Anterior cingulate cortex (tissue), 58 donors: ENCODE measurements at places on chromosomes 3 and 15.
A peak's percentile ranks its signal among the peaks of the same experiment; 100 is the strongest.

DNA sequence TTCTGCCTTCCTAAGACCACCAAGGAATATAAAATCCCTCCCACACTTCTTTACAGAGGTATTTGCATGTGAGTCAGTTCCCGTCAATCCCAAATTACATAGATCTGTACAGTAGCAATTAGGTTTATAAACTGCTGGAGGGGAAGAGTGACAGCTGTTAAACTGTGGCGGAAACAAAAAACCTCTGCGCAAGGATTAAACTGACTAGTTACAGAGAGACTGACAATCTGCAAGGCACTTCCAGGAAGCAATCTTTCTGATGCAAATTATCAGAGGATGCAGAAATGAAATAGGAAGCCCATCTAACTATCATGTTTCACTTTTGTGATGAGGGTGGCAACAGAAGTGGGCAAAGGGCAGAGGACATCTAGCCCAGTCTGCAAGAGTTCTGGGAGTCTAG lies 150.4 kb downstream of the RTP4 start:
- no peak for DNase-seq

- no peak for DNase-seq
These were observed 940.2 kb downstream of the ROBO1 start for GRCh38 chr3:78827618-78828017.

GRCh38 chr3:149401926-149402310 lies 24.5 kb upstream of the TM4SF1 start:
- no peak for DNase-seq

GRCh38 chr15:97525809-97526208 lies 434.7 kb upstream of the ARRDC4 start:
- no peak for DNase-seq

- DNase-seq: no peak
These were observed 22.5 kb downstream of the RIOX2 start for GRCh38 chr3:97949743-97950142.

- no peak for DNase-seq
These were observed 763 bp downstream of the KBTBD8 start for GRCh38 chr3:66998904-66999235.

DNA sequence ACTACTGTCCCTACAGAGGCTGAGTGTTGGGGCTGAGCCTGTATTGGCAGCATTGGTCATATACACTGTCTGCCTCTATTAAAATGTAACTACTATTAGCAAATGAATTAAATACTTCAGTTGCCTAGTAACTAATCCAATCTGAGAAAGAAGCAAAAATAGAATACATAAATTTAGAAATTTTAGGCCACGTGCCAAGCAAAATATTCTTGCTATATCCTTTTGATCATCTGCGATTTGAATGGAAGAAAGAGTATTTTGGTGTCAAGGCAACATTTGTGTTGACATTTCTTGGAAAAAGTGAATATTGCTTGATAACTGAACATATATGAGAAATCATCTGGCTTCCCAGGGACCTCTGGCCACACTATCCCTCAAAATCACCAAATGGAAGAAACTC lies 148.2 kb upstream of the TOPAZ1 start:
- DNase-seq: no peak

DNA sequence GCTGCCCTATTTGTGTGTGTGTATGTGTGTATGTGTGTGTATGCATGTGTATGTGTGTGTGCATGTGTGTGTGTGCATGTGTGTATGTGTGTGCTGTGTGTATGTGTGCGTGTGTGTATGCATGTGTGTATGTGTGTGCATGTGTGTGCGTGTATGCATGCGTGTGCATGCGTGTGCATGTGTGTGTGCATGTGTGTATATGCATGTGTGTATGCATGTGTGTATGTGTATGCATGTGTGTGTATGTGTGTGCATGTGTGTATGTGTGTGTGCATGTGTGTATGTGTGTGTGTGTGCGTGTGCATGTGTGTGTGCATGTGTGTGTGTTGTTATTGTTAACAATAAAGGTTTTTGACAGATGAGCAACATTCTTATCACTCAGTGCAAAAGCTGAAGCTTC lies 110.8 kb upstream of the HES1 start:
- DNase-seq: no peak

DNA sequence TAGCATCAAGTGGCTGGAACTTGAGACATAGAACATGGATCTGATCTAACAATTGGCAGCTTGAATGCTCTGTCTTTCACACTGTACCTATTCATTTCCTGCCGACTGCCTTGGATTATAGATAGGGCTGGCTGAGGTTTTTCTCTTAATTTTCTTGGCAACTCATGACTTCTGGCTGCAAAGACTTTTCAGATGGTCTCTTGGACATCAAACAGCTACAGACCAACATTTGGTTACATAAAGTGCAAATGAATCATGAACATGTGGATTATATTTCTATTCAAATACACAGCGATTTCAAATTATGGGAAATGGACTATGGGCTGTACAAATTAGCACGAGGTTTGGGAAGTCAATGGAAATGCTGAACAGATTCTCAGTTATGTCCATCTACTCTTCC lies 26.2 kb upstream of the IL16 start:
- DNase-seq: no peak

- DNase-seq: no peak
These were observed 9.4 kb upstream of the COPG1 start for GRCh38 chr3:129239991-129240390.

DNA sequence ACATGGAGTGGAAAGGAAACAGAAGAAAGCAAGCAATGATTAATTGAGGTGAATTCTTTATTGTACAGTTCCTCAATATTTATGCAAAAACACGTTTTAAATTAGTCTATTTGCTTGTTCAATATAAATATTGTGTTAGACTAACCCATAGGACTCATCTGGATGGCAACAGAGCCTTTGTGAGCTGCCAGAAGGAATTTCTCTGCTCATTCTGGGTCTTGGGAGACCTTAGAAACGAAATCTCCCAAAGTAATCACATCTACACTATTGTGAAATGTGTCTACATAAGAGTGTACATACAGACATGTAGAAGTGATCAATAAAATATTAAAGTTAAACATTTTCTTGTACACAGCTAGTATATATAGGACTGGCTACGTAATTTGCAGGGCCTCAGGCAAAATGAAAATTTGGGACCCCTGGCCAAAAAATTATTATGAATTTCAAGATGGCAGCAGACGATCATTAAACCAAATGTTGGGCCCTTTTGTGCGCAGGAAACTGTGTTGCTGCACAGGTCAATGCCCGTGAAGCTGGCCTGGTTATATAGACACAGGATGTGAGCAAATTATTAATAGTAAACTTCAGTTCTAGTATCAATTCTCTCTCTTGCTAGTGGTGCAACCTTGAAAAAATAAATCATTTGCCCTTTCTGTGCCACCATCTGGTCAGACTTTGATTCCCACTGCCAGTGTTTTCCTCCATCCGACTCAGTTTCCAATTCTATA lies 83.3 kb downstream of the MINAR1 start:
- no peak for DNase-seq

GRCh38 chr3:10628891-10629670 lies 123.7 kb upstream of the ATP2B2 start:
- DNase-seq: no peak

- DNase-seq: no peak
These were observed 321.2 kb upstream of the AZI2 start for GRCh38 chr3:28669870-28670269.

GRCh38 chr3:190288836-190289235 lies 33.4 kb downstream of the CLDN1 start:
- DNase-seq: no peak

DNA sequence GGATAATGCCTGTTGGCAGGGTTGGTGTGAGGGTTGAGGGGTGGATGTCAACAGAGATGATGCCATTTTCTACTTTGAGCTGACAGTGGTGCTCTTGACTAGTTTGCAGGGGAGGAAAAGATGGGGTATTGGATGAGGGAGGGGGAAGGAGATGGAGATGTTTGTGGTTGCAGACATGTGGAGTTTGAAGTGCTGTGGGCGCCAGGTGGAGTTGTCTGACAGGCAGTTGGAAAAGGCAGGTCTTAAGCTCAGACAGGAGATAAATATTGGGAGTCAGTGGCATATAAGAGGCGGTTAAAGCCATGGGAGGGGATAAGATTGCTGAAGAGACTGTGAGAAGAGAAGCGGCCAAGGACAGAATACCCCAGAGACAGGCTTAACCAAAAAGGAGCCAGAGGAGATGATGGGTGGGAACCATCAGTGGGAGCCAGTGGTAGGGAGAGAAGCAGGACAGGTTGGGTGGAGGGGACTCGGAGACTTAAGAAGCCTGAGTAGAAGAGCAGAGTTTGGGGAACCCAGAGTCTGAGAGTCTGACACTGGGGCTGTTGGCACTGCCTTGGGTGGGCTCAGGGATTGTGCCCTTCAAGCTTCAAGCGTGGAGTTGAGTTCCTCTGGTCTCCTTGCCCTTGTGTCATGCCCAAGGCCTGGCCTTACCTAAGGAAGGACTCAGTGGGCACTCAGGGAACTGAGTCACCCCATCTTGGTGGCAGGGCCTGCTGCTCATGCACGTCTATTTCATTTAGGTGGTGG lies 13.9 kb downstream of the COPG1 start:
- DNase-seq: no peak

DNA sequence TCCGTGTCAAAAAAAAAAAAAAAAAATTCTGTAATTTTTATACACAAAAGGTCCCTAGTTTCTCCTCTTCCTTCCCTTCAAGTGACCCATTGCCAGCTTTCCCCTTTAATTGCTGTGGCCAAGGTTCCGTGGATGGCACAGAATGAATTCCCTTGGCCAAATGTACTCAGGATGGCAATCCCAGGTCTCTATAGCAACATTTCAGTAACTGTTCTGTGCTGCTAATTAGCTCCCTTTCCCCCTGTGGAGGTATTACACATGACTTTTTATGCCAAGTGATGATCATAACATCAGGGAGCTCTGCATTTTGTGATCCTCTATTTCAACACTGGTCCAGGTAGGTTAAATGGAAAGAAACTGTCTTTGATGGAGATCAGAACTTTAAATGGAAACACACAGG lies at the start of gene OR4F6:
Gene OR4F6 (plus strand): TSS at position 301 of the 400 bp plus-strand sequence. CDS start 2,211 bp downstream, outside the sequence.
- no peak for DNase-seq

GRCh38 chr3:115999613-116000012 lies 376.3 kb downstream of the GAP43 start:
- no peak for DNase-seq

- DNase-seq: no peak
These were observed 1208.3 kb downstream of the OTOL1 start for GRCh38 chr3:162704799-162705385.

GRCh38 chr15:85976986-85977385 lies 102.7 kb upstream of the AGBL1 start:
- no peak for DNase-seq

DNA sequence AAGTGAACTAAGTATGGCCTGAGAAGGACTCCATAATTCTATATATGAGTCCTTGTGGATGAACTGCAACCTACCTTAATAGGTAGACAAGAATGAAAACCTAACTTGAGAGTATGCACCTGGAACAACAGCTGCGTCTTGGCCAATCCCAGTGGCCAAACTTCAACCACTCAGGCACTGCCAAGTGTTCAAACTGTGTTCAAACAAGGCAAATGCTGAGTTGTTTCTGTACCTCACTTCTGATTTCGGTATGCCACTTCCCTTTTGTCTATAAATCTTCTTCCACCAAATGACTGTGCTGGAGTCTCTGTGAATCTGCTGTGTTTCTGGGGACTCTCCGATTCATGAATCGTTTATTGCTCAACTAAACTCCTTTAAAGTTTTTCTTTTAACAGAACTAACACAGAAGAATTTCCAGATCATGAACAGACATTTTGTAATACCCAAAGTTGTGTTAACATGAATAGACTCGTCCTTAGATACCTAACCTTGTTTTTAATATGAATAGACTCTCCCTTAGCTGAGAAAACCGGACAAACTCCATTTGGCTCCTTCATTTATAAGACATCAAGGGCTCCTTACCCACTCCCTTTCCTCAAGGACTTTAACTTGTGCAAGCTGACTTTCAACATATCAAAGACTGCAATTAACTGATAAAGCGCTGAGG lies 4.1 kb downstream of the ZNF717 start:
- DNase-seq: no peak

GRCh38 chr15:24718289-24719082 lies 42.9 kb downstream of the NPAP1 start:
- DNase-seq: no peak

- DNase-seq: no peak
These were observed at the start of gene WDR72 for GRCh38 chr15:53759411-53759931. Gene WDR72 (minus strand): TSS chr15:53759663. CDS start chr15:53733149, 26,514 bp downstream.

DNA sequence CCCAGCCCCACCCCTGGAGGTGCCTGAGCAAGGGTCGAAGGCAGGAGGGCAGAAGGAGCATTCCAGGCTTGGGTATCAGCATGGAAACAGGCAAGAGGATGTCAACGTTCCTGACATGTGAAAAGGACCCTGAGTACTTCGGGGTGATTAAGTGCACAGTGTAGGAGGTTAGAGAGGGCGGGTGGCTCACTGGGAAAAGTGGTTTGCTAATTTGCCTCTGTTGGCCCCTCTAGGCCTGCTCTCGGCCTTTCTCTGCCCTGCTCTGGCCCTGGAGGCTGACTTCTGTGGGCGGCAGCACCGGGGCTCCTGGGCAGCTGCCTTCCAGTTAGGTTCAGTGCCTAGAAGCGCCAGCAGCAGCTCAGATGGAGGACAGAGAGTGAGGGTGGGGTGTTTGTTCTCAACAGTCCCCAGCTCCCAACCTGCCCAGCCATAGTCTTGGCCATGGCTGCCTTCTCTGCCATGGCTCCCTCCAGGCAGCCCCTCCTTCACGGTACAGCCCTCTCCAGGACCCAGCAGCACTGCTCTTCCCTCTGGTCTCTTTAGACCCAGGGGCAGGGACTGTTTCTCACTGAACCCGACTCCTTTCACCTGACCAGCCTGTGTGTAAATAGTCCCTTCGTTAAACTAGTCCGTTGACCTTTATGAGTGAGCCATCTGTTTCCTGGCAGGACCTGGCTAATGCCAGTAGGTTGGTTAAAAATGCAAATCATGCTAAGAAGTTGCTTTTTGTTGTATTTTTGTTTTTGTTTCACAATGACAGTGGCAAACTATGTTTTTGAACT lies 107.1 kb upstream of the TPM1 start:
- no peak for DNase-seq

GRCh38 chr15:66836231-66837030 lies 134.4 kb downstream of the SMAD6 start:
- DNase-seq: no peak

- no peak for DNase-seq
These were observed 7.7 kb downstream of the POU1F1 start for GRCh38 chr3:87268646-87269211.

DNA sequence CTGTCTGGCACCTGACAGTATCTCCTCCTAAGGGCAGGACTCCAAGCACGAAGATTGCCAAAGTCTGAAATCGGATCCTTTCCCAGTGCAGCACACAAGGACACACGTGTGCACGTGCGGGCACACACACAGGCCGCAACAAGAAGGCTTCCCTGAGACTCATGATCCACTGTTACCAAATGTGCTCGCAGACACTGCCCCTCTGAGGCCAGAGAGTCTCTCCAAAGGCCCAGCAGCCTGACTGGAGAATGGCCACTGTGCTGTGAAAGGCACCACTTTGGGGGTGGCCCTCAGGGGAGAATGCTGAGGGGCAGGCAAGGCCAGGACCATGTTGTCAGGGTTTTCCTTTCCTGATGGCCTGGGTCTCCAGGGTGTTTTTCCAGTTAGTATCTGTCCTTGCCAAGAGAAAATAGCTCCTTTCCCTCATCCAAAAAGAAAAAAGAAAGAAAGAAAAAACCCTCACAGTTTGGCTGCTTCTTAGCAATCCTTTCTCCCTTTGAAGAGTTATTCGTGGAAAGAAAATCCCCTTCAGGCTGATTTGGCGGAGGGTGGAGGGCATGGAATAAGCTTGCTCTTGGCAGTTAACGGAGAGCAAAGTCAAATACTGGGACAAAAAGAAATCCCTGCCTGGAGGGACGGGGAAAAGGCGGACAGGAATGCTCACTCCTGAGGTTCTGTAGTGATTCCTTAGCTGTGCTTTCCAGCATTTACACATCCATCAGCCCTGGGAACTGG lies 112.2 kb upstream of the ETV5 start:
- peak; percentile 66 for DNase-seq
